ENCODE measurements at places on chromosomes 5 and 9.

DNA sequence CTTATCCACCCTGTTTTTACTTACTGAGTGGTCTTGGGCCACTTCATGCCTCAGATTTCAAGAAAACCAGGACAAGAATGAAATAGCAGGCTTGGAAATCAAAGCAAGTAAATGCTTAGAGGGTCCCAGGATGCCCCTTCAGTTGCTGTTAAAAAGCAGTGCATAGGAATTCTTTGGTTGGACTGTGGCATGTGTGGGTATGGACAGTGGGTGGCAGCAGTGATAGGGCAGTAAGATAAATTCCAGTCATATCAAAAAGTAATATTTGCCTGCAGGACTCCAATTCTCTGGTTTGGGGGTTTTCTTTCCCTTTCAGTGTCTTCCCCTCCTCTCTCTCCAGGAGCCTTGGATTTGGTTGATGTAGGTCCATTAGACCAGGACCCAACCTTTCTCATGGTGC, 306.7 kb upstream of the CLINT1 start:
- DNase-seq: no peak

DNA sequence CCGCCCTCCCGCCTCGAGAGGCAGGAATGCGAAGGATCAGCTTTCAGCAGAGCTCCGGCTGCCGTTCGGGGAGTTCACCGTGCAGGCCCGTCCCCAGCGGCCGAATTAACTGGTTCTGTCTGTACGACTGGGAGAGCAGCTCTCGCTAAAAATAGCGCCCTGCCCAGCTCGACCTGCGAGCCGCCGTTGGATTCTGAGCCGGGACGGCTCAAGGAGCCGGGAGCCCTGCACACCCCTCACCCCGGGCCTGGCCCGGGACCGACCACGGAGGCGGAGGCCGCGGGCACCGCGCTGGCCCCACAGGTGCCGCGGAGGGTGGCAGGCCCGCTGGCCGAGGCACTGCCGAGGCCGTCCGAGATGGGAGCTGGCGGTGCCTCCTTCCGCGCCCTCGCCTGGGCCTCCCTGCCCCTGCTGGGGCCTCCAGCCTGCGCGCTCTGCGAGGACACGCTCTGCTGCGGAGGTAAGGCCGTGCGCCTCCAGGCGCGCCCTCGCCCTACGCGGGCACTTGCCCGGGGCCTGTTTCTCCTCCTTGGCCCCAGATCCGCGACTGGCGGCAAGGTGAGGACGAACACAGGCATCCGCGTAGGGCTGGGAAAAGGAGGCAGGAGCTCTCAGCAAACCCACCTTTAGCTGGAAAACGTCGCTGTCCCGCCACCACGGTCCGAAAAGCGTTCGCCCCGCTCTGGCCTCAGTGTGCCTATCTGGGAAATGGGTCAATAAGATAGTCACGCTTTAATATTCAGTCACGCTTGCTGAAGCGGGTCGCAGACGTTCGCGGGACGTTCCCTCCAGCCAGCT, 53.1 kb upstream of the DAB2IP start:
- DNase-seq: no peak

DNA sequence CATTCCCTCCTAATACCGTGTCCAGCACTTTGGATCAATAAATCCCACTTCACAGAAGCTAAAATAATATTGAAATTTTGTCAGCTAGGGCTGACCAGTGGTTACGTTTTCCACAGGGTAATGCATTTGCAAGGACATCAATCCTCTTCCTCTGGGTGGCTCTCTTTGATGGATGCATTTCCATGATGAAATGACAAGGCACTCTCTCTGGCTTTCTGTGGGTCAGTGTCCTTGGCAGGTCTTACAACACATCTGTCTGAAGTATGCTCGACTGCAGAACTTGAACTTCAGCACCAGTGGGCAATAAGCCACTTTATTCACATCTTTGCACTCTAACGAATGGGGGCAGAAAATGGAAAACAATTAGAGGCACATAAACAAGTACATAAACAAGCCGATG, 330.1 kb downstream of the ADAMTS6 start:
- DNase-seq: no peak

DNA sequence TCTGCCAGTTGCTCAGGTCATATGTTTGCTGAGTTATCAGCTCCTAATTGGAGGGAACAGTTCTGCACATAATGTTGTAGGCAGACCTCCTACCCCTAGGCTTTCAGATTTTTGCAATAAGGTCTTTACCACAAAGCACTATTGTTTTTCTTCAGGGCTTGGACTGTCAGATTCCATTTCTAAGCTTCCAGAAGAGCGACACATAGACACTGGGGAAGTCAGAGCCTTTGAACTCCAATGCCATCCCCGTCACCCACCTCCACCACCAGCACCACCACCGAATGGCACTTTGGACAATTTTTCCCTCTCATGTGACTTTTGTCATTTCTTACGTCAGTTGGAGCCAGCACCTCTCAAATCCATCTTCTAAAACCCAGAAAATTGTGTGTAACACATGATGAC, 28.3 kb upstream of the SPRY4 start:
- no peak for DNase-seq

- DNase-seq: no peak
These were observed 167.6 kb upstream of the OTULINL start for GRCh38 chr5:14414007-14414406.

DNA sequence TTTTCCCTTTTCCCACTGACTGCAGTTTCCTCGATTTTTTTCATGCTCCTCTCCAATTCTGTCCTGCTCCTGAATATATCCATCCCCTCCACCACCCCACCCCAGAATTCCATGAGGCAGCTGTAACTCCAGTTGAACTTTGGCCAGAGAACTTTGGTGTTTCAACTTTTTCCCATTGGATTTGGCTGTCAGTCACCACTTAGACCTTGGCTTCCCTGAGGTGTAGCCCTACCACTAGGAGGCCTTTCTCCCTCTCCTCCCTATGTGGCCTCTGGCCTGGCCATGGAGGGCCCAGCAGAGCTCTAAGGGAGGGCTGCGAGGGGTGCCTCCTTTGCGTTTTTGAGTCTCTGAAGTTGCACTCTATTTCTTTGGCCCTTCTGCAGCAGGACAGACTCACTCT, 261.3 kb downstream of the PIK3R1 start:
- DNase-seq: no peak

DNA sequence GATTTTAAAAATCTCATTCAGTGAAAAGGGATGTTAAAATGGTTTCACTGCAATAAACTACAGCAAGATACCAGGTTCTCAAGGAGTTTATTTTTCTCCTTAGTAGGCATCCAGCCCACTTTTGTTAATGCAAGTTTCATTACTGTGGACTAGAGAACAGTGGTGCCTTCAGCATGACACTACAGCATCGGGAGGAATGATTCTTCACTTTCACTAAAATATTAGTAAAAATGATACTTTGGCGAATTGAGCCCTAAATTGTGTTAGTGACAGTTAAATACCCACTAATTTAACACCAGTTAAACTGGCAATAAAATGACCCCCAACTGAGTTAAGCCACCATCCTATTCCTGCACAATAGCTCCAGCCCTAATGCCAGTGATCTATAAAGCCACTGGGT, 152.2 kb upstream of the MPDZ start:
- no peak for DNase-seq

GRCh38 chr5:176413709-176414191, 2.6 kb downstream of the CLTB start:
- DNase-seq: no peak

- DNase-seq: no peak
These were observed 816.8 kb downstream of the MTRR start for GRCh38 chr5:8685704-8686103.

DNA sequence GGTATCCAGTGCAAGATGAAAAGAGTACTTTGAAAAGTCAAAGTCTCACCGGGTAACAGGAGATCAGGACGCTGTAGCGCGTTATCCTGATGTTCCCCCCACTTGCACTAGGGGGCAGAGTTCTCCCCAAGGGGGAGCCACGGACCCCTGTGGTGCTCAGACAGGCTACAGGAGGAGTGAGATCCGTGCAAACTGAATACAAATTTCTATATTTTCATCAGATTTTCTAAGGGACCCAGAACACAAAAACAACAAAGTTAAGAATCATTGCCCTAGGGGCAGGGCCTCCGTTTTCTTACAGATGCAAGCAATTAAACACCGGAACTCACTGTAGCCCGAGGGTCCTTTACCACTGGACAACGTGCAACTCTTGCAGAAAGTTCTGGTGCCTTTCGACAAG, 2.0 kb downstream of the MYO10 start:
- DNase-seq: peak; percentile 50

GRCh38 chr5:16179936-16180788, 571 bp upstream of the MARCHF11 start:
- no peak for DNase-seq

GRCh38 chr5:171367424-171368370, 20.0 kb upstream of the NPM1 start:
- DNase-seq: peak; percentile 26

DNA sequence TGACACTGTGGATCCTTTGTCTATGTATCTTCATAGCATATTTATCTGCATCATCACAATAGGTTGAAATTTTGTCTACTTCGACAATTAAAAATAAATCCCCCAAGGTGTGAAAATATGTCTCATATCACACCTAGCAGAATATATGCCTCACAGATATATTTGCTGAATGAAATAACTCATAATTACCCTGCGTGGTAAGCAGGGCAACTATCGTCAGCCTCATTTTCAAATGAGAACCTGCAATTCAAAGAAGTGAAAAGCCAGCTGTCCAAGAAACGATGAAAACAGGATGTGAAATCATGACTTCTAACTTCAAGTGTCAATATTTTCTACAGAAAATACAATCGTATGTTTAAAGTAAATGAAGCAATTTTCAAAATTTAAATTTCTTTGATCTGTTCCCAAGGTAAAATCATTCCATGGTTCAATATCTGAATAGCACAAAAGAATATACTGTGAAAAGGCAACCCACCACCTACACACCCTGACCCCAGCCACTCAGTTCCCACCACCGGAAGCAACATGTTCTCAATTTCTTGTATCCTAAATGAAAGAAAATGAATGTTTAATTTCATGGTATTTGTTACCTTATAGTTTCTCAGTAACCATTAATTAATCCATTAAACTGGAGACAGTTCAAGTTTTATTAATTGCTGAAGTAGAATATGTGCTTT, 57.1 kb downstream of the TBCA start:
- DNase-seq: no peak

GRCh38 chr5:91384671-91385430, 1.7 kb upstream of the ARRDC3 start:
- peak; percentile 74 for DNase-seq

GRCh38 chr5:148290271-148291195, 21.7 kb upstream of the SPINK7 start:
- DNase-seq: no peak

DNA sequence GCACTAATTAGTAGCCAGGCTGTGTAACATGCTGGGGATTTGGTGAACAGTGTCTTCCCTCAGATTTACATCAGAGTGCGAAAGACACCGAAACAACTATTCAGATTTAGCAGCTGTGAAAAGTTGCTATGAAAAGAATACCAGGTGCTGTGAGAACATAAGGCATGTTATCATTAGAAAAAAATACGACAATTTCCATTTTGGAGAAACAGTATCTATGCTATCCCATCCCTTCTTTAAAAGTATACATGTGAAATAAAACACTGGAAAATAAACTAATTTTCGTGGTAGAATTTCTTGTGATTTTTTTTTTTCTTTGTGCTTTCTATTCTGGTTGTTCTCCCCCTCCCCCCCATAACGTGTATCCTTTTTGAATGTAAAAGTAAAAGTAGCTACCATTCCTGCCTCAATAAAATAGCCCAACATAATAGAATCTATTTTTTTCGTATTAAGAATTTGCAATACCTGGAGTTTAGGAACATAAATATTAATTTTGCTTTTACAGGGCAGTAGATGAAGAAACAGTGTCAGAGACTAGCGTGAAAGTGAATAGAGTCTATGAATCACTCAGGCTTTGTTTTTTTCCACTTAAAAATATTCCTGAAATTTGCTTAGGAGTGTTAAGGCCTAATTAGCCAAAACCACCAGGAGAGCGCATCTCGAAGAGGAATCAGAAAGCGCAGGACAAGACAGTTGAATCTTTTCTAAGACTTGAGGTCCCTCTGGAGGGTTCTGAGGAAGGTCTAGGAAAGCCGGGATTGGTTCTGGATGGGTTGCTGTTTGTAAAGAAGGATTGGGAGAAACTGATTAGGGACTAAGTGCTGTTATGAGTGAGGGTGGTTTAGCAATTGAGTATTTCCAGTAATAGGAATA, 813 bp upstream of the SLU7 start:
- no peak for DNase-seq

DNA sequence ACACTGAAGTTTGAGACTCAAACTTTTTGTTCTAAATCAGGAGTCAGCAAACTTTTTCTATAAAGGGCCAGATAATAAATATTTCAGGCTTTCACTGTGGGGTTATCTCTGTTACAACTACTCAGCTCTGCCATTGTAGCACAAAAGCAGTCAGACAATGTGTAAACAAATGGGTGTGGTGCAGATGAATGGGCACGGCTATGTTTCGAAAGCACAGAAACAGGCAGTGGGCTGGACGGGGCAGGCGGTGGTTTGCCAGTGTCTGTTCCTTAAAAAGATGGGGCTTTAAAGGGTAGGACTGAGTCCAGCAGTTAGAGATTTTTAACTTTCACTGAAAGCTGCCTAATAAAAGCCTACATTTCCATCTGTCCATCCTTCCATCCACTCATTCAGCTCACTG, 48.9 kb downstream of the PFDN1 start:
- DNase-seq: no peak

- DNase-seq: no peak
These were observed 6.0 kb downstream of the B4GALT1 start for GRCh38 chr9:33161011-33161588.

DNA sequence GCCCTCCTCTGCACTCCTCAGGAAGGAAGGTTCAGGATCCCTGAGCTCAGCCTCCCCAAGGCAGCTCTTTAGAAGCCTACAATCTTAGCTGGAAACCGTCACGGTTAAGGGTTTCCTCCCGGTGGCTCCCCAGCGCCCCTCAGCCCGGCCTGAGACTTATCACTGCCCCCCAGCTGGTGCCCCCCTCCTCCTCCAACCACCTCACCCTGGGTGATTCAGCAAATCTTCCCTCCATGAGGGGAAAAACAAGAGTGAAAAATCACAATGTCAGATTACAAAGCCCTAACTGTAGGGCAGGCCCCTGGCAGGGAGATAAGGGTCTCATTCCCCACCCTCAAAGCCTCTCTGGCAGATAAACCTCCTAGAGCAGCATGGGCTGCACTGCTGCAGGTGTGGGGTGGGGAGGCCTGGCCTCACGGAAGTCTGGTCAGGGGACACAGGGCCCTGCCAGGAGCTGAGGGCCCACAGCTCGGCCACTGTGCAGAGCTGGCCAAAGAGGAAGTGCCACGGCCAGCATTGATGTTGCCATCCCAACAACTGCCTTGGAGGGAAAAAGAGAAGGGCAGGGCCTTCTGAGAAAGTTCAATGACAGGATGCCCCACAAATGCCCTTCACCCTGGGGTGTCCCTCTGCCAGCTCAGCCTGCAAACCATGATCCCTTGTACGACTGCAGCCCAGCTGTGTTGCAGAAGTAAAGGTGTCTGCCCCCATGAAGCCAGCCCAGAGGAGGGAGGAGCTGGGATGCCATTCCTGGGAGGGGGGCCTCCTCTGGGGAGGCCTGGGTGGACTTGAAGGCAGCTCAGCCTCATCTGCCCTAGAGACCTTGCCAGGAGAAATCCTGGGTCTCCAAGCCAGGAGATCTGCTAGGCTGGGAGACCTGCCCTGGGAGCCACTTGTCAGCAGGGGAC, 25.9 kb downstream of the GFI1B start:
- DNase-seq: peak; percentile 95

All from GDM1 (cell line).